ENCODE measurements at places on chromosomes 4 and X.
A peak's percentile ranks its signal among the peaks of the same experiment; 100 is the strongest.

DNA sequence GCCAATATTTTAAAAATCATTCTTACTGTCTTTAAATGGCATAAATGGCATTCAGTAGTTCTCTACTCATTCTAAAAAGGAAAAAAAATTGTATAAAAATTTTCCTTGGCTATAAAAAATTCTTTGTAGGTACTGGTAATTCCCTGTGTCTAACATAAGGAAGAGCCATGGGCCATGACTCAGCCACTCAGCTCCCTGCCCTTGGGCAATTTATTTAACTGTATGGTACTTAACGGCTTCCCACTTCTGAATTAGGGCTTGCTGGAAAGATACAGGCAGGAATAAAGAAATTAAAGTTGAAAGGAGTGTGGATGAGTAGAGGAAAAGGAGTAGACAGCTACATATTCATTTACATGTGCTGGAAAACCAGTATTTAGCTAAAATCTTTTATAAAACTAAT, 30.6 kb downstream of the ABHD18 start:
- DNase-seq: no peak

DNA sequence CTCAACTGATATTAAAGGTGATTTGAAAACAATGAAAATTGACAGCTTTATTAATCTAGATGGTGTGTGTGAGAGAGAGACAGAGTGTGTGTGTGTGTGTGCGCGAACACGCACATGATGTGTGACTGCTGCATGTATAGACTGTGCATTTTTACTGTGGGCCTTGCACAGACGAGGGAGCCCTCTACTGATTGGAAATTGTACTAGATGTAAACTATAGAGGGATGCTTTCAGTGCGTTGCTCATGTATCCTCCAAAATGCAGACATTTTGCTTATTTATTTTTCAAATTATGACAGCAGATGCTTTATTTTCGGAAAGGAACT, 168.4 kb upstream of the GK2 start:
- peak; percentile 59 for DNase-seq

DNA sequence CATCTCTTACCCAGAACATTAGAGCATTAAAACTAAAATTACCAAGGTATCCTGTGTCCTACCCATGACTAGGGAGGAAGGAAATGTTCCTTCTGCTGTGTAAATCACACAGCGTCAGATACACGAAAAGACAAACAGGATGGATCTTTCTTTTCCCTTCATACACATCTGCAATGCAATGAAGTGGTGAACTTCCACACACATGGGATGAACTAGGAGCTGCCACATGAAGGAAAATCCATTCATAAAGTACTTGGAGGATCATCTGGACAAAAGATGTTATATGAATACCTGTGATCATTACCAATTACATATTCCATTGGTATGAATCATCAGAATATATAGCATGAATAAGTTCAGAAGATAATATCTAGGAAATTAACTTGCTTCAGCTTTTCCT, 46.2 kb downstream of the LDB2 start:
- no peak for DNase-seq

GRCh38 chr4:121977251-121978171, 25.7 kb upstream of the TRPC3 start:
- DNase-seq: no peak

- DNase-seq: peak; percentile 30
Measured at GRCh38 chr4:183658362-183659028, 490 bp downstream of the RWDD4 start.

DNA sequence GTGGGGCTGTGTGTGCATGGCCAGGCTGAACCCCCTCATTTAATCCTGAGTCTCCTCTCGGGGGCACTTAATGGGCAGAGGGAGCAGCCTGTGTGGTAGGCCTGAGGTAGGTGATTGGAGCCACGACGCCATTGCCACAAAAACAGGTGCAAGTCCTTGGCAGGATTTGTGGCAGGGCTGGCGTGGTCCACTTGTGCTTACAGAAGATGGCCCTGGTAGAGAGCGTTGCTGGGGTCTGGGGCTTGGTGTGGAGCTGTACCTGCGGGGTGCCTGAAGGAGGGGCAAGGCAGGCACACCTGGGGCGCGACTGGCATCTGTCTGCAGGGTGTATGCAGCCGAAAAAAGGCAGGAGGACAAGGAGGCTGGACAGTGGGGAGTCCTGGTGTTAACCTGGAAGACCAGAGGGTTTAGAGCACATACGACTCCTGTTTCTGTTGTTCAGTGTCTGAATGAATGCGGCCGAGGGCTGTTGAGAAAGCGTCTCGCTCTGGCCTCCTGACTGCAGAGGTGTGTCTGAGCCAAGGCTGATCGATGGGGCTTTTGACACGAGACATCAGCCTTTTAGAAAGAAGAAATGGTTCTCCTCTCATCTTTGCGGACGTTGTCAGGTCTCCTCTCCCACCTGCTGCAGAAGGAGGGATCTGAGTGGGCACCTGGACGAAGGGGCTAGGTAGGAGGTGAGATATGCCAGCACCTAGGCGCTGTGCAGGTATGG, 52.0 kb downstream of the TBC1D14 start:
- no peak for DNase-seq

DNA sequence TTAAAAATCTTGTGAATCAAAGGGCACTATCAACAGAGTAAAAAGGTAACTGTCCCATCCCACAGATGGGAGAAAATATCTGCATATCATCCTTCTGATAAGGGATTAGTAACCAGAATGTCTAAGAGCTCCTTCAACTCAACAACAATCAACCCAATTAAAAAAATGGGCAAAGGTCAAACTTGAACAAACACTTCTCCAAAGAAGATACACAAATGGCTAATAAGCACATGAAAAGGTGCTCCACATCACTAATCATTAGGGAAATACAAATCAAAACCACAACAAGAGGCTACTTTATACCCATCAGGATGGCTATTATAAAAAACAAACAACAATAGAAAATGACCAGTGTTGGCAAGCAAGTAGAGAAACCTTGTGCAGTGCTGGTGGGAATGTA, 43.3 kb downstream of the TMEM165 start:
- no peak for DNase-seq

- peak; percentile 78 for DNase-seq
Measured at GRCh38 chr4:183635321-183635720, 23.7 kb downstream of the RWDD4 start.

DNA sequence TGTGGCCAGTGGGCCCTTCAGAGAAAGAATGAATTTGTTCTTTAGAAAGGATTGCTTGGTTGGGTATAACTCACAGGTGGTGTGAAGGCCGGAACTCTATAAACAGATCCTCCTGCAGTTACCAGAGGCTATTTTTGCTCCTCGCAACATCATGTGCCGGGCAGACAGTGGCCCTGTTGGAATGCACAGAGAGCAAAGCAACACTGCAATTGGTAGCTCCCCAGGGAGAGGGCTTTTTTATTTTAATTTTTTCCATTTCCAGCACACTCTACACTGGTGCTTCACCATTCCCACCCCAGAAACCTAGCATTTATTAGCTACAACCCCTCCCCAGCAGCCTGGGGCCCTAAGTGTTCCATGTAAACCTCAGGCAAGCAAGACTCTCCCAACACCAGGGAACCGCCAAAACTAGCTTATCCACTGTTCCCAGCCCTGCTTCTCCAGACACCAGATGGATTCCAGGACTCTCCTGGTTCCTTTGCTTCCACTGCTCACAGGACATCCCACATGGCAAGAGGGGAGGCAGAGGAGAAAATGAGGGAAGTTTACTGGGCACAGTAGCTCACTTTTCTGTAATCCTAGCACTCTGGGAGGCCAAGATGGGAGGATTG, 75.1 kb upstream of the TMEM164 start:
- peak; percentile 52 for DNase-seq

- DNase-seq: no peak
Measured at GRCh38 chr4:85496933-85497332, 22.0 kb downstream of the ARHGAP24 start.

DNA sequence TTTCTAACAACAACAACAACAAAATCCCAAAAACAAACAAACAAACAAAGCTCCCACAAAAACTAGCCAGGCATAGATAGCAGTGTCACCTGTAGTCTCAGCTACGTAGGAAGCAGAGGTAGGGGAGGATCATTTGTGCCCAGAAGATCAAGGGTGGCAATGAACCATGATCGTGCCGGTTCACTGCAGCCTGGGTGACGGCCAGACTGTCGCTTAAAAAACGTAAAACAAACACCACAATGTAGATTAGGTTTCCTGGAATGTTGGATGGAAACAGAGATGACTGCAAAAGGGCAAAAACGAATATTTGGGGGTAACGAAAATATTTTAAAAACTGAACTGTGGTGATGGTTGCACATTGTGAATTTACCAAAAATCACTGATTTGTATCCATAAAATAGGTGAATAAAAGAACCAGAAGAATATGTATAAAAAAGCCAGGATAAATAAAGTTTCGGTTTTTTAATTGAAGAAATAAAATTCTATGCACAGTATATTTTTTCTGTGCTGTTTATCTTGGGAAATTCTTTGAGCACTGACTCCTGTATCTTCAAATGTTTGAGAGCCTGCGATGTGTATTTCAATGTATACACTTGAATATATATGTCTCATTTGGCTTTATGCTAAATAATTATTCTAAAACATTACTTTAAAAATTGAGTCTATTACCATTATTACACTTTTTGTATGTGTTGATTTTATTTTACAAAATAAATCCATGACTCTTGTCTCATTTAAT, 1477.0 kb downstream of the PCDH7 start:
- no peak for DNase-seq

DNA sequence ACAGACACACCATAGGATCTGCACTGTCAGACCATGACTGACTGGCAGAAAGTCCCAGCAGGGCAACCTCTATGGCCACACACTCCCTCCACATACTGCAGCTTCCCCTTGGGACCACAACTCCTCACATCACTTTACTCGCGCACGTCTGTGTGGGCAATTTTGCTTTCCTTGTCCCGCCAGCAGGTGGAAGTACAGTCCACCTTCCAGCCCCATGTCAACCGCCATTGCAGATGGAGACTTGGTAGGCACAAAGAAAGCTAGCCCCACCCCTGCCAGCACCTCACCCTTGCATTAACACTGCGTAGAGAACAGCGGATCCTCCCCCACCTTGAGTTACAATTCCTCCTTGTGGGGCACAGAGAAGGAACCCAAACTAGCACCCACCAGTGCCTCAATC, 74.4 kb upstream of the NAP1L2 start:
- no peak for DNase-seq

GRCh38 chr4:112793033-112793432, 156.1 kb downstream of the LARP7 start:
- no peak for DNase-seq

DNA sequence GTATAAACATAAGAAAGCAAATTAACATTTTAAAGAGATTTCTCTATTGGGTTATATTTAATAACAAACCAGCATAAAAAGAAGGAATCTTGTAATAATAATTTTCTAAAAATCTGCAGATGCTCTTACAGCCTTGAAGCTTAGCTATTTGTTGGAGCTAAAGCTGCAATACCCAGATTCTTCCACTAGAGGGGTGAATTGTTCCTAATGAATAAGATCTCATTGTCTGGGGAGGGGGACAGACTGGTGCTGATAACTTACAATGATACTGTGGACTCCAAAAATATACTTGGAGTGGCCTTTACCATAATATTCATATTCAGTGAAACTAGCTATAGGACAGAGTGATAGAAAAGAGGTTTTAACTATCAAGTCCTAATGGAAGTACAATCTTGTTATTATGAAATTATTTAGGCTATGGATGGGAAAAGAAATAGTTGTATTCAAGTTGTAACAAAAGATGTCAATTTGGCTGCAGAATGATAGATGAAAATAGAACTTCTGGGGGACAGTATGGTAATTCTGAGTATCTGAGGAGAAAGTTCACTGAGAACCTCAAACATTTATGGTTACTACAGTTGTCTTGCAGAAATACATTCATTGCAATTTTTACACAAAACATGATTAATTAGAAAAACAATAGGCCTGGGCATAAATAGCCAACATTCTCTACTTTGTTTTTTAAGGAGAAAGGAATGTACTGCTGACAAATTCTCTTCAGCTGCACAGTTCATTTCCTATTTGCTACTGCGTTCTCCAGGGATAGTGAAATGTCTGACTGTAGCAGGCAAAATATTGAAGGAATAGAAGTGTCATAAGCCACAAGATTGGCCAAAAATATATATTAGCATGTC, 443.3 kb downstream of the GBA3 start:
- peak; percentile 49 for DNase-seq

GRCh38 chrX:21725496-21725895, 32.4 kb downstream of the SMPX start:
- DNase-seq: peak; percentile 68

- DNase-seq: peak; percentile 23
Measured at GRCh38 chr4:105361053-105361452, 112.8 kb downstream of the PPA2 start.

DNA sequence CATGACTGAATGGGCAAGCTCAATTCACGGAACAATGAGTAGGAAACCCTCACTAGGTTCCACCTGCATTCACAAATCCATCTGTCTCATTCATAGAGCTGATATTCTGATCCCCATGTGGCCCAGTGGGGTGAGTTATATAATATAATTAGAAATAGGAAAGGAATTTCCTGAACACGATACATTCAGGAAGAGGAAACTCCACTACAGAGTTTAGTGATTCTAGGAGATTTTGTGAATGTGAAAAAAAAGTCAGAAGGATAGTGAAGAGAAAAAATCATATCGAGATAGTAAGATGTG, 471.2 kb downstream of the GASK1B start:
- DNase-seq: no peak

DNA sequence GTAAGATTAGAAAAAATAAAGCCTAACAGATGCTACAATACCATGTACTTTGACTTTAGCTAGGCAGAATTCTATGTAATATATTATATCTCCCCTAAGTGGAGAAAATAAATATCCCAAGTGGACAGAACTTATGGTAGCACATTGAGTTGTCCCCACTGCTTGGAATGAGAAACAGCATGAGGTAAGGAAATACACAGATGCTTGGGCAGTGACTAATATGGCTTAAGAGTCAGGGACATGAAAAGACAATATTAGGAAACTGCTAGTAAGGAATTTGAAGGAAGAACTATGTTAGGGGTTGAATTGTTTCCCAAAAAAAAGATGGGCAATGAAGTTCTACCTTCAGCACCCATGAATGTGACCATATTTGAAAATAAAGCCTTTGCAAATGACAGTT, 2265.1 kb downstream of the PCDH7 start:
- DNase-seq: no peak

GRCh38 chr4:97998203-97998602, 145.1 kb downstream of the STPG2 start:
- no peak for DNase-seq

DNA sequence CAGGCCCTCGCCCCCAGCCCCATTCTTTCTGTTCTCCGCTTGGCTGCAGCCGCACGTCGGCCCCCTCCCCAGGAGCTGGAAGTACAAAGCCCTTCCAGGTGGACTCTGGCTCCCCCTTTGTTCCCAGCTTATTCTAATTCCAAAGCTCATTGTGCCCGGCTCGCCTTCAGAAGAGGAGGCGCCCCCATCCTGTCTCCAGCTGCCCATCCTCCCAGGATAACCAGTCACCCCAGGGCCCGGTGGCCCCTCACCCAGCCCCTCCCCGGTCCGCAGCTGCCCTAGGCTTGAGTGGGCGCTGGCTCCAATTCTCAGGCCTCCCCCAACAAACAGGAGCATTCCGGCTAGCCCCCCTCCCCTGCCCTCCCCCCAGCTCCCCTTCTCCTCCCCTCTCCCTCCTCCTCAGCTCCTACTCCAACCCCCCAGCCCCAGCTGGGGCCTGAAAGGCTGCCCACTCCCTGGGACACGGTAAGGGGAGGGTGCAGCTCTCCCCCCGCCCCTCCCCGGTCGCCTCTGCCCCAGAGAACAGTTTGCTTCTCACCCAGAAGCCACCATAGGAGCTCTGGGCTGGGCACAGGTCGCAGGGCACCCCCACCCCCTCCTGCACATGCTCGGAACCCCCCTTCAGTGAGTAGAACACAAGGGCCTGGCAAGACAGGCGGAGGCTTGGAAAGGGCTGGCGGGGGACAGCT, 3.1 kb upstream of the SLC6A8 start:
- DNase-seq: no peak

All from G401 (cell line).